ENCODE measurements at places on chromosomes 16 and 17. TPM values are rescaled to one million over a fixed set of nuclear protein-coding genes. Genes with fewer than 3 reads are reported as not detected.

The GAS2L2 gene
- not detected for polyA plus RNA-seq

GRCh38 chr17:337866-338265, 14.7 kb downstream of the RPH3AL start:
- DNase-seq = no peak

- DNase-seq = no peak
Measured at GRCh38 chr17:73028299-73028755, 64.2 kb downstream of the SLC39A11 start.

GRCh38 chr17:31494259-31495021, 103.0 kb downstream of the RAB11FIP4 start:
- no peak for DNase-seq

- DNase-seq = peak; percentile 61
Measured at GRCh38 chr17:58184308-58184985, 8.1 kb upstream of the EPX start.

The TXNDC17 gene
- 887 TPM for polyA plus RNA-seq

The TAX1BP3 gene
- polyA plus RNA-seq = 98.7 TPM

The HLF gene
- not detected for polyA plus RNA-seq

The SLC7A6OS gene
- polyA plus RNA-seq = 17.9 TPM

- DNase-seq = no peak
Measured at GRCh38 chr17:5443728-5444127, 4.8 kb upstream of the C1QBP start.

DNA sequence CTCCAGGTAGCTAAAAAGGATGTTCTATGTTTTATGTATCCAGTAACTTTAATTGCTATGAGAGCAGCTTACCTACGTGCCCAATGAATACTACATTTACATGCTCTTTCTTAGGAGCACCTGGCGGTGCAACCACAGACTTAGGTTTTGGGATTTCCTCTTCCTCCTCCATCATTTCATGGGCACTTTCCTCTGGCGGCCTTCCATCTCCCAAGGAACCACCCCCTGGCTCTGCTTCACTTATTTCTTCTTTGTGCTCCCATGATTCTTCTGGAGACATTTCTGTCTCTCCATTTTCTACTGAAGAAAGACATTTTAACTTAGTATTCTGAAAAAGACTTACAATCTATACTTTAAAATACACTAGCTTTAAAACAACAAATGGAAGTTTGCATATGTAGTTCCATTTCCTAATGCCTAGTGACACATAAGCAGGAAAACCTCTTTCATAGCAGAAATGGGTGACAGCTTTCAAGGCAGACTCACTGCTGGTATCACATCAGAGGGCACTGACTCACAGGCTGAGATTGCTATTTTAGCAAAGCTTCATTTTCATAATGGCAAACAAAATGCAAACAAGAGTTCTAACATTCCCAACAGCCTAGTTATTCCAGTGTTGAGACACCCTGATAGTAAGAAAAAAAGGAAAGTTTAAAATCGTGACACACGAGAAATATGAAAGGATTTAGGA, 19.1 kb downstream of the GSPT1 start:
- no peak for DNase-seq

The TBC1D3C gene
- not detected for polyA plus RNA-seq

DNA sequence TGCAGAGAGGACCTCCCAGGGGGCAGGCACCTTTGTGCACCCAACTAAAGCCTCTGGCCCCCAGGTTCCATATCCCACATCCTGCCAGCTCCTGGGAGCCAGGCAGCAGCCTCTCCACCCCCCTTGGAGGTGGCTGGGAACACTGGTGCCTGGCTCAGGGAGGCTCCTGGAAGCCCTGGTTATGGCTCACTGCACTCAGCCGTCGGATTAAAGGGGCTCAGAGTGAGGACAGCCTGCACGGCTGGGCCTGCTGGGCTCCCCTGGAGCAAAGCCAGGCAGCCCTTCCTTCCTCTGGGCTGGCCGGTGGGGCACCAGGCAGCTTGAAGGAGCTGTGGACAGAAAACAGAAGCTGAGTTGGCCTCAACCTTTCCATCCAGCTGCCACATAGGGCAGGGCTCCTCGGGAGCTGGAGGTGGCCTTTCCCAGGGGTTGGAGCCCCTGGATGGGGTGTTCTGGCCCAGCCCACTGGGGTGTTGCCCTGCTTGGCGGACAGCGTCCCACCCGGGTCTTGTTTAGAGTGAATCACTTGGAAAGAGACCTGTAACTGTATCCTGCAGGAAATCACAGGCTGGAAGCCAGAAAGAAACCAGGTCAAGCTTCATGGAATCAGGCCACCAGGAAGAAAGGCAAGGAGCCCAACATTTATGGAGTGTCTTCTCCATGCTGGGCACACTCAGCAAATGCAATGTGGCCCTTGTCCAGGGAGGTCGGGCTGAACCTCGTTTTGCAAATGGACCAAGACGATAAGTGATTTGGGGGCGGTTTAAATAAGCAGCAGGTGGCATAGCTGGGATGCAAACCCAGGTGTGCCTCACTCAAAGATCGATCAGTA, 253.3 kb downstream of the SOX9 start:
- DNase-seq = no peak

DNA sequence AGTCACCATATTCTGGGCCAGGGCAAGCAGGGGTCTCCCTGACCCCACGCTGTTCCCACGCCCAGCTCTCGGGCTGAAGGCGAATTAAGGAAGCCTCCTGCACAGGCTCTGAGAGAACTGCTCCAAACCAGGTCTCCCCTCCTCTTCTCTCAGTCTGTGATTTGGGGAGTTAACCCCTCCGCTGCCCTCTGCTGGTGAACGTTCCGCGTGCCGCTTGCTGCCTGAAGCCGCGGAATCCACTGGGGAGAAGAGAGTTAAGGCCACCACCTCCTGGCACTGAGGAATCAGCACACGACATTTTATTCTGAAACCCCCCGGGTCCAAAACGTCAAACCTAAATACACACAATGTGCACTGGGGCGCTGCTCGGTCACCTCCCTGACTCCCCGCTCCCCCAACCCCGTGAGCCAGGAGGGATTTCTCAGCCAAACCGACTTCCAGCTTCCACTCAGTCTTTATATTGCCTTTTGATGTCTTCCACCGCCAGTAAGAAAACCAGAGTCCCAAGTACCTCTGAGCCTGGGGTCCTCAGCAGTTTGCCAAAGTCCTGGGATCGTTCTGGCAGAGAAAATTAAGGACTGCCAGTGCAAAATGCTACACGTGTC, 54.4 kb upstream of the RCVRN start:
- peak; percentile 87 for DNase-seq

DNA sequence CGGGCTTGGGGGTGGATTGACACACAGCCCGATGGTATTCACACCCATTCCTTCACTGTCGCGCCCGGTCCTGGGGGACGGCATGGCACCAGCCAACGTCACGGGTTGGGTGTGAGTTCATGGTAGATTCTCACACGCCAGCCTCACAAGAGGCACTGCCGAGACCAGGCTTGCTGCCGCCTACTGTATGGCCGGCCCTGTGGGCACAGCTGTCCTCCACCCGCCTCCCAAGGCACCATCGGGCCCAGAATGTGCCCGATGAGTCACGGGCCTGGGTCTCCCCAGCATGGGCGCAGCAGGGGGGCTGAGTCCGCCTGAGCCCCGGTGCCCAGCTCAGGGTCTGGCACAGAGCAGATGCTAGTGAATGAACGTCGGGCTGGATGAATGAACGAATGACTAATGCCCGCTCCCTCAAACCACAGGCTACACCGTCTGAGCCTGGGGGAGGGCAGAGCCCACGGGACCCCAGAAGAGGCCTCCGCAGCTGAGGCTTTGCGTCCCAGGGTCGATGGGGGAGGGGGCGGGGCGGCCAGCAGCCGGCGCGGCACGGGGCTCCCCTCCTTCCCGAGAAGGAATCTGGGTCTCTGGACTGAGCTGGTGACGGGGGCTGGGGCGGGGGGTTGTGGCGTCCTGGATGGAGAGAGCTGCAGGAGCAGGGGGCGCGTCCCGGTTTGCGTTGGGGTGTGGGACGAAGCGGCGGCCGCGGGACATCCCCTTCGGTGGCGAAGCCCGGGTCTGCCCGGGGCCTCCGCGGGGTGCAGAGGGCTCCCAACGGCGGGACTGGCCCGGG, 829 bp downstream of the PITPNM3 start:
- peak; percentile 78 for DNase-seq

The IST1 gene
- 108 TPM for polyA plus RNA-seq

Data from GM23338 (cell line).